ENCODE measurements at places on chromosomes 5 and 9.

GRCh38 chr9:133945314-133945975 lies 46.7 kb downstream of the VAV2 start:
- H3K36me3 ChIP-seq: no peaks in the 10 kb centered on the region
- no peak for DNase-seq
- H3K27me3 ChIP-seq: no peaks in the 10 kb centered on the region
- no peak overlapping the region for H3K4me3 ChIP-seq
- H3K27ac ChIP-seq: no peak overlapping the region

- peaks cover 26% of the 10 kb centered on the region for H3K27me3 ChIP-seq
- H3K4me1 ChIP-seq: peaks cover 6% of the 10 kb centered on the region
- H3K4me3 ChIP-seq: no peak overlapping the region
- H3K27ac ChIP-seq: no peak overlapping the region
- DNase-seq: no peak
Observed at GRCh38 chr5:168530621-168531150, 1.6 kb downstream of the FBLL1 start.

DNA sequence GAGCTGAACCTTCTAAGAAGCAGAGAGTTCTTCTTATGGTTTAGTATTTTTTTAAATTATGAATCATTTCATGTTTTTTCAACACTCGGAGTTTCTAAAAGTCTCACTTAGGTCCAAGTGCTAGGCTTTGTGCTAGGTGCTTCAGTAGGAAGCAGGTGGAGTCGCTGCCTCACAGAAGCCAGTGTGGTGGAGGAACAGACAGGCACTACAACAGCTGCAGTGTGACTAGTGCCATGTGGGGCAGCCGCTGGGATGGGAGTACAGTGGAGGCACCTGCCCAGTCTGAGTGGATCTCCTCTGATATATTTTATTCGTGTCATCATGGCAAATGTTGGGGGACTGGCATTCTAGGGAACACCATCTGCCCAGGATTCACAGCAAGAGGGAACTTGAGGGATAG lies 15.3 kb downstream of the PCDHGC5 start:
- no peak overlapping the region for H3K4me3 ChIP-seq
- no peaks in the 10 kb centered on the region for H3K36me3 ChIP-seq
- H3K27me3 ChIP-seq: no peaks in the 10 kb centered on the region
- no peak for DNase-seq
- H3K27ac ChIP-seq: no peak overlapping the region

GRCh38 chr9:97039514-97039860 lies 545 bp upstream of the CTSV start:
- peaks cover 4% of the 10 kb centered on the region for H3K4me1 ChIP-seq
- H3K4me3 ChIP-seq: peak overlapping the region; percentile 85
- no peak for DNase-seq
- no peak overlapping the region for H3K27ac ChIP-seq
- H3K36me3 ChIP-seq: no peaks in the 10 kb centered on the region

DNA sequence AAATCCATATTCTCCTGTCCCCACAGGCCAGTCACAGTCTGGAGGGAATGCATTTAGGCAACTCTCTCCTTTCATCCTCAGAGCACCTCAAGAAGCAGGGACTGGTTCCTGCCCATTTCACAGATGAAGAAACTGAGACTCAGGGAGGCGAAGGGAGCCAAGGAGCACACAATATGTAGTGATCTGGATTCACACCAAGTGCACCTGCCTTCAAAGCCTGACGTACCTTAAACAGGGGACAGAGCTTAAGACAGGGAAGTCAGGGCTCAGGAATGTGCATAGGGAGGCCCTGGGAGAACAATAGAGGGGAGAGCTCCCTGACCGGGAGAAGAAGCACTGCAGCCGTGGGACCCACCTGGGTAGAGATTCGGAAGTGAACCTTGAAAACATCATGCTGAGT lies 83.0 kb downstream of the GABBR2 start:
- H3K27ac ChIP-seq: no peak overlapping the region
- DNase-seq: no peak
- H3K36me3 ChIP-seq: no peaks in the 10 kb centered on the region
- H3K4me1 ChIP-seq: no peaks in the 10 kb centered on the region

GRCh38 chr9:3827175-3827574 lies 301.4 kb upstream of the RFX3 start:
- no peaks in the 10 kb centered on the region for H3K27me3 ChIP-seq
- H3K4me3 ChIP-seq: no peak overlapping the region
- H3K4me1 ChIP-seq: no peaks in the 10 kb centered on the region
- no peak for DNase-seq
- no peak overlapping the region for H3K27ac ChIP-seq
- no peaks in the 10 kb centered on the region for H3K36me3 ChIP-seq
